ENCODE measurements at places on chromosomes 1 and 21.

GRCh38 chr1:201304126-201304525, 20.8 kb downstream of the PKP1 start:
- no peak for DNase-seq

- DNase-seq = no peak
These were observed 123.2 kb downstream of the SMYD2 start for GRCh38 chr1:214404154-214404553.

DNA sequence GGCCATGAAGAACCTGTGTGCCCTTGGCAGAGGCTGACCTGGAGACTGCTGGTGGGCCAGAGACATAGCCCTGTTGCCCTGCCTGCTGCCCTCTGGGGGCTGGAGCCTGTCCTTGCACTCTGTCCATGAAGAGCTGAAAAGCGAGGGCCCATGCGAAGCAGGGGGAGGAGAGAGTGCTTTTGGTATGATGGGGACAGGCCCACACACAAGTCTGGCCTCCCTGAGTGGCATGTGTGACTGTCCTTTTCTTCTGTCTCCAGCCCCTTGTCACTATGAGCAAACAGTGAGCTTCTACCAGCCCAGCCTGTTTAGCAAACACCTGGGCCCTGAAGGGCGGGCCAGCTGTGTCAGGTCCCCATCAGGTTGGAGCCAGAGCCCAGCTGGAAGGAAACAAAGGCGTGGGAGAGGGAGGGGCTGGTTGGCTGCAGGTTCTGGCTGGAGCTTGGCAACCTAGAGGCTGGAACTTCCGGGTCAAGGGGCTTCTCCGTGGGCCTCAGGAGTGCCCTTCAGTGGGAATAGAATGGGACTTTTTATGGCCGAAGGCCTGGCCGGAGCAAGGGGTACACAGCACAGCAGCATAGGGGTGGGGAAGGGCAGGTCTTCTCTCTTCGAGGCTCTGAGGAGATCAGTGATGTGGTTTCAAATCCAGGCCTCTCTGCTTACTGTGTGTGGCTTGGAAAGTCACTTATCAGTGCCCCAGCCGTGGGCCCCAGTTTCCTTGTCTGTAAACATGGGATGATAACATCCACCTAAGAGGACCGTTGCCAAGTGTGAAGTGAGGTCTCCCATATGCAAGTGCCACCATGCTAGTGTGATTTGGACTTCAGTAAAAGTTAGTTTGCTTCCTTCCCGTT, 14.3 kb downstream of the QSOX1 start:
- DNase-seq = no peak

GRCh38 chr21:14531757-14532316, 14.3 kb downstream of the SAMSN1 start:
- no peak for DNase-seq

- DNase-seq = no peak
These were observed 235.4 kb upstream of the SNX7 start for GRCh38 chr1:98426092-98426491.

DNA sequence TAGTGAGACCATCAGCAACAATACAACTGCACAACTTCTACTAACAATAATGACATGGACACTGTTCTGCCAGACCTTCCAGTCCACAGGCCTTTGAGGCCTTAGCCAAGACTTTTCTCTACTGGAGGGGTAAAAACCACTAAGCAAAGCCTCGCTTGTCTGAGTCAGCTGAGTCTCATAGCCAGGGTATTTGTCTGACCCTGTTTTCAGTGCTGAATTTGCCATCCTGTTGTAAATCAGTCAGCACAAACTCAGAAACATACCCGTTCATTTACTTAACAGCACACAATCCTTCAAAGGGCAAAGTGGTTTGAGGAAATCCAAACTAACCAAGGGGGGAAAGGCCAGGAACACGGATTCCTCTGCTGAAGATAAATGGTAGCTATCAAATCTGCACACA, 537.8 kb downstream of the SMYD3 start:
- no peak for DNase-seq

All from D721Med (cell line).